ENCODE measurements at places on chromosomes 5 and 9.

GRCh38 chr5:35735718-35736117, 118.1 kb downstream of the SPEF2 start:
- no peak for DNase-seq

- DNase-seq, result no peak
Observed at GRCh38 chr5:148615644-148616275, 38.6 kb downstream of the HTR4 start.

GRCh38 chr9:133060417-133060841, 1.4 kb upstream of the CEL start:
- no peak for DNase-seq

DNA sequence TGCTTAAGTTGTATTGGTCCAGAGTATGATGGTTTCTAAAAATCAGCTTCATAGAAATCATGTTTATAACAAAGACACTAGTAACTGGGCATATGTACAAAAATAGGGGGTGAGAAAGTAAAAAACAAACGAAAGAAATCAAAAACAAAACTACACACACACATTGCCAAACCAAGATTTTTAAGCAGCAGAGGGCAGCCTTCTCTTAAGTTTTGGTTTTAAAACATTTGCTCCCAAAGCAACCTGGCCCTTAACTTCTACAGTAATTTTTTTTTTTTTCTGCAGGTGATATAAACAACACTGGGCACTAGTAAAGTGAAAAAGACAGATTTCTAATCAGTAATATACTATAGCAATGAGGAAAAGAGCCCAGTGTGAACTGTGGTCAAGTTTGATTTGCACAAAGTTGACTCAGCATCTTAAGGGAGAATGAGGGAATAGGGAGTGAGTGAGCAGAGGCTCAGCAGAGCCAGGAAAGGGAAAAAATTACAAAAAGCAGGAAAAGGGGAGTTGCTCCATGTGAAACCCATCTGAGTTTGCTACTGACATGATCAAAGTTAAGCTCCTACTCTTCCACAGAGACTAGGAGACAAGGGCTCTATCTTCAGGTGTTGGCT, 13.4 kb upstream of the GAPT start:
- DNase-seq, result no peak

DNA sequence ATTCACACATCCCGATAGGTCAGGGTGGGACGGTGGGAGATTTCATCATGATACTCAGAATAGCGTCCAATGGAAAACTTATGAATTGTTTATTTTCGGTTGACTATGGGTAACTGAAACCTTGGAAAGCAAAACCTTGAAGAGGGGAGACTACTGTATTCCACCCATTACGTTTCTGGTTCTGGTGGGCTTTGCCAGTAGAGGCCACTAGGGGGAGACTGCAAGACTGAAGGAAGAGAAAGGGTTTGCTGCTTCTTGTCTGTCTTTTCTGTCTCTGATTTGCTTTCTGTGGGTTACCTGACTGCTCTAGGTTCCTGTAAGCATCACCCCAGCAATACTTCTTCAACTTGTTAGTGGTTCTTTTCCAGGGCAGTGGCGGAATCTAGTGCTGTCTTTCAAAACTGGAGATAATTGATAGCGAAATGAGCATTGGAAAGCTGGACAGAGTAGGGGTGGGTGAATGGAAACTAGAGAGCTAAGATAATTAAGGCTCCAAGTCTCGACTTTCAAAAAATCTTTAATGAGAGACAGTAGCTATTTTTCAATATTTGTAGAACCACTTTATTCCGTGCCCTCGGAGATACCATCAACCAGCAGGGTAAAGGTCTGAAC, 27.0 kb downstream of the GRIN3A start:
- no peak for DNase-seq

- no peak for DNase-seq
Observed at GRCh38 chr9:132424857-132425674, 15.1 kb downstream of the CFAP77 start.

GRCh38 chr5:155274484-155274883, 260.9 kb downstream of the KIF4B start:
- no peak for DNase-seq

GRCh38 chr5:57676222-57677098, 193.8 kb upstream of the ACTBL2 start:
- DNase-seq, result no peak

GRCh38 chr5:96280946-96281393, 152.1 kb downstream of the PCSK1 start:
- no peak for DNase-seq

- DNase-seq, result no peak
Observed at GRCh38 chr9:120931231-120932085, 4.9 kb upstream of the TRAF1 start.

- DNase-seq, result no peak
Observed at GRCh38 chr5:137658324-137658723, 77.6 kb downstream of the KLHL3 start.

DNA sequence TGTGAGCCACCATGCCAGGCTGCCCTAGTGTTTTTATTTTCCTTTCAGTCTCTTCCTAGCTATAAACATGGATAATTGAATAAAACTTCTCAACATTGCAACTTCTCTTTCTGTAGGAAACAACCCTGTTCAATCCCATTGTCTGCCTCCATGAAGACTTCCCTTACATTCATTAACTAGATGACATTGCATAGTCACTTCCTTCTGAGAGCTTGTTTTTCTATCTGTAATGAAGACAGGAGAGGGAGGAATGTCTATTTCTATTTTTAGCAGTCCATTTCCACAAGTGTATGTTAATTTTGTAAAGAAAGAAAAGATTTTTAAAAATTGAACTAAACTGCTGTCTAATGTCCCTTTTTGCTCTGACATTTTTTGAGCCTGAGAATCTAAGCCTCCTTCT, 55.6 kb upstream of the MELK start:
- DNase-seq, result no peak

DNA sequence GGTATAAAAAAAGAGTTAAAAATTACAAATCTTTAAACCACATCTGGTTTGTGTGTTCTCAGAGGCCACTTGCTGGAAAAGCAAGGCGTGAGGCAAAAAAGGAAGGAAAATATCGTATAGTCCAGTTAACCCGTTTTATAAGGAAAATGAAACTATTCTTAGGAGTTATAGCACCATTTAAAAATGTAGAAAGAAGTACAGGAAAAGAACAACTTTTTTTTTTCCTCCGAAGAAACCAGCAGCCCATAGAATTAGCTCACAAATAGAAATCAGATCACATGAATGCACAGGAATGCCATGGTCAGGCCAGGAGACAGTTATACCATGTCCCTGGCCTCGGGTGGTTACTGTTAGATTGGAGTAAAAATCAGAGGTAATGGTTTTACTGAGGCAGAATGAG, 241.6 kb downstream of the FBXL7 start:
- no peak for DNase-seq

DNA sequence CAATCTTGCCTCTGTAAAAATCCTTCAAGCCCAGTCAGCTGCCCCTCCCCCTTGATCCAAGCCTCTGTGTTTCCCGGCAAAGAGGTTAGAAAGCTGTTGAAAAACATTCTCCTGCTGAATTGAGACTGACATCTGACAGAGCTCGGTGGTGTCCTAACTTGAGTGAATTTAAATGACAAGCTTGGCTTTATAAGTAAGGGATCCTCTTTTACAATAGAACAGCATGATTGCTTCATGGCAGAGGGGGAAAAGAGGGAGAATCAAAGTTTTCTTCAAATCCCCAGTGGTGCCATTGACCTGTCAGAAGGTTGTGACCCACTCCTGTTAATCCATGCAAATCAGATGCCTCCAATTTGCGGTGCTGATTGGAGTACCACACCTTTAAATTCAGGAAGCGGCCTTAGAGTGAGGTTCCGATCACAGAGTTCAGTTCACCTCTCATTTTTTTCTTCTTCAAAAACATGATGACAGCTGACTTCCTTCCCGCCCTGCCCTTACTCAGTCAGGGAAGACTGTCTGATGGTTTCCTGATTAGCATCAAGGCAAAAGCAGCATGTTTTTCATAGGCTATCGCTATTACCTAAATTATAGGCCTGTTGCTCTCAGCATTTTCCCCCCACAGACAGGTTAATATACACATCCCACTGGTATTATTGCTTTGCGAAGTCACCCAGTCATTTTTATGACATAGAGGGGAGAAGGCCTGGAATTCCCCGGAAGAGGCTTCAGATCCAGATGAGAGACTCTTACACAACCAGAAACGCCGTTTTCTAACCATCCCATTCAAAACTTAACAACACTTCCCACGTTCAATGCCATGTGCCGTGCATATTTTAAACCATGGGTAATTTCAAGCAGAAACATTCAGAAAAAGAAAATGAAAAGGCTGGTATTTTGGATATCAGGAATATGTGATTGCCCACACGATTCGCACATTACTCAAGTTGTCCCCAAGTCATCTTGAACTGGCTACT, 141.4 kb downstream of the EBF1 start:
- no peak for DNase-seq

DNA sequence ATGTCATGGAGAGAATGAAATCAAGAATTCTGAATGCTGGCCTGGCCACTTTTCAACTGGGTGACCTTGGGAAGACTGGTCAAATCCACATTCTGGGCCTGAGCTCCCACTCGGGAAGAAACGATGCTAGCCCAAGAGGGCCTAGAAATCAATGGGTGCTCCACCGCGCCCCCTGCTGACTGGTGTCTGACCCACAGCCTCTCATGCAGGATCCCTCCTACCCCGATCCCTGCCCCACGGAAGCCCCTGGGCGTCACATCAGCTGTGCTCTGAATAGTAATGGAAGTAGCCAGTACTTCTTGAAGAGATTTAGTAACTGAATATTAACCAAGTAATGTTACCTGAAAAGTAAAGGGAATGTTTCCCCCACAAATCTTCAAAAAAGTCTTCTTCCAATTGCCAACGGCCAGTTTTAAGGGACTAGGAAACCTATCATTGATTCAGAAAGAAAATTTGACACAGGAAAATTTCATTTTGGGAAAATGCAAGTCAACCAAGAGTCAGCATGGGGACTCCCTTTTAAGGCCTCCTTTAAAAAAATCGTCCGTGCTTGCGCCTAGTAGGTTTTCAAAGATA, 43.9 kb downstream of the CRB2 start:
- DNase-seq, result no peak

DNA sequence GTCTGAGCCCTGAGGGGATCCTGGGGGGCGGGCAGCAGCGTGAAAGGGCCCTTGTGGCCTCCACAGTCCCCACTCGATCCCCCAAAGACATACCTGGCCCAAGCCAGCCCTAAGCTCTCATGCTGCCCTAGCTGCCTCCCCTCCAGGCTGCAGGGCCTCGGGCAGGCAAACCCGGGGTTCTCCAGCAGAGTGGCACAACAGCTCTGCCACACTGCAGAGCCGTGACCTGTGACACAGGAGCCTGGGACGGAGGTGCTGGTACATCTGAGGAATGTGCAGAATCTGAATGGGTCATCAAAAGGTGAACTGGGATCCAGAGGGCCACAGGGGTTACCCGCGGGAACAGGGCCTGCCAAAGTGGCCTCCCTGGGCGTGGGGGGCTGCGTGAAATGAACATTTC, 163.2 kb downstream of the DAB2IP start:
- no peak for DNase-seq

DNA sequence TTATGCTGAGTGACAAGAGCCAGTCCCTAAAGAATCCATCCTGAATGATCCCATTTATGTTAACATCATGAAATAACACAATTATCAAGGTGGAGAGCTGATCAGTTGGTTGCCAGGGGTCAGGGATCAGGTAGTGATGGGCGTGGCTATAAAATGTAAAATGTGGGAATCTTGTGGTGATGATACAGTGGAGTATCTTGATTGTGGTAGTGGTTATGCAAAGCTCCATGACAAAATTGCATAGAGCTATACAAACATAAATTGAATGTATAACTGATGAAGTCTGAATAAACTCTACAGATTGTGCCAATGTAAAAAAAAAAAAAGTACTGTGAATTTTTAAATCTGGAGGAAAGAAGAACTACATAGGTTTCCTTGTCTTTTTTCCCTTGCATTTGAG, 104.6 kb upstream of the SPATA31C2 start:
- DNase-seq, result no peak

DNA sequence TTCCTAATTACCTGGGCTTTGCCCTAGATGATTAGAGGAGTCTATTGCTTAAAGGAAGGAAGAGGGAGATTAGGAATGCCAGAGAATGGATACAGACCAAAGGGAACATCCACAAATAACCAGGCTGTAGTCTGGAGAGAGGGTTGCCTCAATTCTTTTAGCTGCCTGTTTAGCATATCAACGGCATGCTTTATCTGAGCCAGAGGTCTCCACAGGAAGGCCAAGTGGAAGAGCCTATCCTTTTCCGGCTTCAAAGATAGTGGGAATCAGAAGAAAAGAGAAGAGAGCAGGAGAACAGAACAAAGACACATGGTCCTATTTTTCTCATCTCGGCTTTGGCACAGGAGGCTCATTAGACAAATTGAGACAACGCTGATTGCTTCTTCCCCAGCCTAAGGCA, 142.4 kb downstream of the NMUR2 start:
- DNase-seq, result no peak

GRCh38 chr5:65927503-65928321, 1.3 kb downstream of the ERBIN start:
- DNase-seq, result no peak

DNA sequence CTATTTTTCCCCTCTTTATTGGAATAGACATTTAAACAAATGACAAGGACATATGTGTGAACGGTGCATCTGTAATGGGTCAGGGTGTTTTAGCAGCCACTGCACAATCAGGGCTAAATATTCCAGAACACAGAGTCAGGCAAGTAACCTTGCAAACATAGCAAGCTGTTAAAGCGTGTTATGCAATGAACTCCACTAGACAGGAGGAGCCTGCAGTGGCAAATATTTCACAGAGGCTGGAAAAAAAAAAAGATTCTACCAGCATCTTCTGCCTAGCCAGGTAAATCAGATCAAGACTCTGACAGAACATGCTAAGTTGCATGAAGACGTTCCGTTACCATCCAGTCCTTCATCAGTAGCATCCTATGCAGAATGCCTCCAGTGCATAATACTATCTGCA, 171.8 kb downstream of the SEMA5A start:
- DNase-seq, result no peak

DNA sequence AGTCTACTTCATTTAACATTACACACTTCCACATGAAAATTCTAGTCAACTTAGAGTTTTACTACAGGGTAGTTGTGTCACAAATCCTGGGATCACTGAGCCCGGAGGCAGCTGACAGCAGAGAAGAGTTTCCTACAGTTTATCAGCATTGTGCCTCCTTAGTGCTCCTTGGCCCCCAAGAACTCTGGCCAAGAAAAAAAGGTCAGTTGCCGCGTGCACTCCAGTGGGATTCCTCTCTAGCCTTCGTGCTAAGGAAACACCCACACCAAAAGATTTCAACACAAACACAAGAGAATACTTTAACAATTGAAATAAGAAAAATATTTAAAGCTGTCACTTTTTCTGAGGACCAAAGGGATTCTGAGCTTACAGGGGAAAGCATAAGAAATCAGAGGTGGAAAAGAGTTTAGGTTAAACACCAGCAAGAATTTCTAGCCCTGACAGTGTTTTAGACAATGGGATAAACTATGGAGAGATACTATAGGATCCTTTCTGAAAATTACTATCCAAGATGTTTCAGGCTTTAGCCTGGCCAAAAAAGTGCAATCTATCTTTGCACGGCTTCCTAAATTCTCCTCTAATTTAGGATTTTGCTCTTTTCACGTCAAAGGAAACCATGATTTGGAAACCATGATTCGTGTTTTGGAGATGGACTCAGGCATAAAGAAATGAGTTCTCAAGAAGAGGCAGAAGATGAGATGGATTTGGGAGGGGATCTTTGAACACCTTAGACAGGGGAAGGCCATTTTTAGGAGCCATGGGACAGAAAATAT, 606.8 kb downstream of the RAB3C start:
- no peak for DNase-seq

All from HS-5 (cell line).